COLO829 (cell line): ENCODE measurements at places on chromosomes 4 and X.
A peak's percentile ranks its signal among the peaks of the same experiment; 100 is the strongest.

GRCh38 chrX:74259885-74260491 lies 44.0 kb upstream of the ZCCHC13 start:
- DNase-seq = no peak

DNA sequence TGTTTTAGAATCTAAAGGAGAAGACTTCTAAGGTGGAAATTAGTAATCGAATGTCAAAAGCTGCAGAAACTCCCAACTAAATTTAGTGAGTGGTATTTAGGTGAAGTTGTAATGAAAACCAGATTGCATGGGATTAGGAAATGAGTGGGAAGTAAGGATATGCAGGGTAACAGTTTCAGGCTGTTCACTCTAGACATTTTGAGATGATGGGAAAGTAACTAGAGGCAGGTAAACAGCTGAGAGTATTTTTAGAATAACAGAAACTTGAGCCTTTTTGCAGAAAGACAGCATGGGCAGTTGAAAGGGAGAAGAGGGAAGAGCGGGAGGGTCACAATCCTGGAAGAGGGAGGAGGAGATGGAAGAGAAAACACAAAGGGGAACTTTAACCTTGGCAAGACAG lies 12.7 kb downstream of the SPRY1 start:
- DNase-seq = no peak

DNA sequence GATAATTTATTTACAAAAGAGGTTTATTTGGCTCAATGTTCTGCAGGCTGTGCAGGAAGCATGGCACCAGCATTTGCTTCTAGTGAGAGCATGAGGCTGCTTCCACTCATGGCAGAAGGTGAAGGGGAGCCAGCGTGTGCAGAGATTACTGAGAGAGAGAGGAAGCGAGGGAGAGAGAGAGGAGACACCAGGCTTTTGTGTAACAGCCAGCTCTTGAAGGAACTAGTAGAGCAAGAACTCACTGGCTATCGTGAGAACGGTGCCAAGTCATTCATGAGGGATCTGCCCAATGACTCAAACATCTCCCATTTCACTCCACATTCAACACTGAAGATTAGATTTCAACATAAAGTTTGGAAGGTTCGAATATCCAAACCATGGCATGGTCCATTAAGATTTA lies 12.7 kb downstream of the GUCY1A1 start:
- no peak for DNase-seq

- DNase-seq = no peak
Observed at GRCh38 chr4:52915730-52916300, 53.7 kb downstream of the RASL11B start.

DNA sequence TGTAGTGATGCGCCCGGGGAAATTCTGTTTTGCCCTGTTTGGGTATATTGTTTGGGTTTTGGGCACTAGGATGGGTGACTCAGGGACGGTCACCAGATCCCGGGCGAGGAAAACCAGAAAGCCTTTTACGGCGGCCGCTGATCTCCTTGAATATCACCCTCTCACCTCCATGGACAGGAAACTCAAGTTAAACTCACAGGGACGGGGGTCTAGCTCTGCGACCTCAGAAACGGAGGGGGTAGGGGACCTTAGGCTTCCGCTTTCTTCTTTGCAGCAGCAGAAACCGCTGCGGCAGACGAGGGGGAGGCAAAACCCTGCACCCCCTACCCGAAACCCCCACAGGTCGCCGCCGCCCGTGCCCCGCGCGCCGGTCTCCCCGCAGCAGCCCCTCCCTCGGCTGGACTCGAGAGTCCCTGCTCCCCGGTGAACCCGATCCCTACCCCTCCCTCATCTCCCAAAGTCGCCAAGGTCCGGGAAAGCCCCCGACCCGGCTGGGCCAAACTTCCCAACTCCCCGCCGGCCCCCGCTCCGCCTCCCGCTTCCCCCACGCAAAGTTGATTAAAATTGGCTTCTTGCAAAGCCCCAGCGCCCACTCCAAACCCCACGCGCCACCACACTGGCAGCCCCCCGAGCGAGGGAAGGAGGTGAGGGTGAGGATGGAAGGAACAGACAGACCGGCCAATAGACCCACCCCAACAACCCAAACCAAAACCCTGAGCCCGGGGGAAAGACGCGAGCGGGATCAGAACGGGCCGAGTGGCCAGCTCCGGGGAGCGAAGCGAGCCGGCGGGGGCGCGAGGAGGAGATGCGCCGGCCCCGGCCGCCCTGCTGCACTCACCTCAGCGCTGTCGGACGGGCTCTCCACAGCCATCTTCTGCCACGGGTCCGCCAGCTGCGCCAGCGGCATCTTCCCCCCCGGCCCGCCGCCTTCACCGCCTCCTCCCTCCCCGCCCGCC lies 705 bp downstream of the RPS6KA3 start:
- no peak for DNase-seq

DNA sequence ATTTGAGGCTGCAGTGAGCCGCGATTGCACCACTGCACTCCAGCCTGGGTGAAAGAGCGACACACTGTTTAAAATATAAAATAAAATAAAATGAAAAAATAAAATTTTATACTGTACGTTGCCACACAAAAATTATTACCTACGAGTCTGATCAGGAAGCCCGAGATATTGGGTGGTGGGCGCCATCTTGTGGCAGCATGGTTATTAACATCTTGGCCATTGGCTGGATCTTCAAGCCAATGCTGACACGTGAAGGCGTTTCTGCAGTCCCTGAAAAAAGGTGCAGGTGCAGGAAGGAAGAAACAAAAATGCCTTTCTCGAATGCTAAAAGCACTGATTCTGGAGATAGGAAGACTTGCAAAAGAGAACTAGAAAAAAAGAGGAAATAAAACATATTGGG lies 4.9 kb upstream of the TLR8 start:
- peak; percentile 71 for DNase-seq

DNA sequence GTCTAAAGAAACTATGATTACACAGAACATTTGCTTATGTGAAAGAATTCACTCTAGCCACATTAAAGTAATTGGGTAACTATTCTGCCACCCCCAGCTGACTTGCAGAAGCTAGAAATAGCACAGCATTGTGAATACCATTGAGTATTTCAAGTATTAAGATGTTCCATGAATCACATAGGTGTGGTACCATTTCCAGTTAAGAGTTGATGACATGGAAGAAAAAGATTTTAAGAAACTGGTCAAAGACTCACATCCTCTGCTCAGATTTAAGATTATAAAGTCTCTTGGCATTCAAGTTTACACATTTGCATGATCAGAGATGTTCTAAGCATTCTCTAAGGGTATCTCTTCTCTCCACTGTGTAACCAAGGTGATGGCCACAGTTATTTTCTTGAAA lies 287.5 kb downstream of the CAMK2D start:
- DNase-seq = no peak

DNA sequence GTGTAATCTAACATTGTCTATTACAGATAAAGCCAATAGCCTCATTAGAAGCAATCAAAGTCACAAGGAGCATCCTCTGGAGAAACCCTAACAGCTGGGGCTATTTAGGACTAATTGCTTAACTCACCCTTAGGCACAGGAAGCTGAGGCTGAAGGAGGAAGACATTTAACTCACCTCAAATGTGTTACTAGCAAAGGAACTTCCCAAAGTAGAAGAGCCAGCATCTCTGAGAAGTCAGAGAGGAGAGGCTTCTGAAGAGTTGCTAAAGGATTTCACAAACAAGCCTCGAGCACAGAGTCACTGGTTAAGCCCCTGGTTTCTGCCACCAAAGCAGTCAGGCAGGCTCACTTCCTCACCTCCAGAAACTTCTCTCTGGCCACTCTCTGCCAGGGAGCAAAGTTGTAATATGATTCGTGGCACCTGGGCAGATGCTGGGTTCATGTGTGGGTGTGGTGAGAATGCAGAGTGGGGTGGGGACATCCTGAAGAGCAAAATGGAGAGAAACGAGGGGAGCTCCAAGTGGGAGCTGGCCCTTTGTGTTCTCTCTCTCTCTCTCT lies 201.3 kb downstream of the HS6ST2 start:
- no peak for DNase-seq

- DNase-seq = no peak
Observed at GRCh38 chr4:107006218-107006617, 29.9 kb downstream of the DKK2 start.

DNA sequence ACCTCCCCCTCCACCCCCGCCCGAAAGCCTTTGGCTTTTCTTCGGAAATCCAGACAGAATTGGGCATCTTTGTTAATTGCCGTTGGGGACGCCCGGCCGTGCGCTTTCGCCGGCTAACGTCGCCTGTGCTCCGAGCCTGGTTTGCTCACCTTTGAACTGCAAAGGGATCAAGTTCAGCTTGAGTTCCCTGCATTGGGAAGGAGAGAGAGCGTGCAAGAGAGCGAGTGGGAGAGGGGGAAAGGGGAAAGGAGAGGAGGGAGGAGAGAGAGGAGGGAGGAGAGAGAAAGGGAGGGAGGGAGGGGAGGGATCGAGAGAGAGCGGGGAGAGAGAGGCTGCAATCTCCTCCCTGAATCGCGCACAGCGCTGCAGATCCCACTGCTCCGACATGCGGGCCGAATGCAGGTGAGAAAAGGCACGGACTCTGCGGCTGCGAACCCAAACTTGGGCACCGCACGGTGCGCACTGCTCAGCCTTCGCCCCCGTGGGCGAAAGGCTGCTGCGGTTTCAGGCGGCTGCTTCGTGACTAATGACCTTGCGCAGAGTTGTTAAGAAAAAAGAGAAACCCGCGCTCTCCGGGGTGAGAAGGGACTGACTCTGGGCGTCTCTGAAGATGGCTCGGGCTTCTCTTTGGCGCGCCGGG lies at the start of gene PCDH7:
Gene PCDH7, plus strand, starts transcription at position 349 of the 640 bp plus-strand sequence. CDS start 1,054 bp downstream, outside the sequence.
- DNase-seq = no peak

DNA sequence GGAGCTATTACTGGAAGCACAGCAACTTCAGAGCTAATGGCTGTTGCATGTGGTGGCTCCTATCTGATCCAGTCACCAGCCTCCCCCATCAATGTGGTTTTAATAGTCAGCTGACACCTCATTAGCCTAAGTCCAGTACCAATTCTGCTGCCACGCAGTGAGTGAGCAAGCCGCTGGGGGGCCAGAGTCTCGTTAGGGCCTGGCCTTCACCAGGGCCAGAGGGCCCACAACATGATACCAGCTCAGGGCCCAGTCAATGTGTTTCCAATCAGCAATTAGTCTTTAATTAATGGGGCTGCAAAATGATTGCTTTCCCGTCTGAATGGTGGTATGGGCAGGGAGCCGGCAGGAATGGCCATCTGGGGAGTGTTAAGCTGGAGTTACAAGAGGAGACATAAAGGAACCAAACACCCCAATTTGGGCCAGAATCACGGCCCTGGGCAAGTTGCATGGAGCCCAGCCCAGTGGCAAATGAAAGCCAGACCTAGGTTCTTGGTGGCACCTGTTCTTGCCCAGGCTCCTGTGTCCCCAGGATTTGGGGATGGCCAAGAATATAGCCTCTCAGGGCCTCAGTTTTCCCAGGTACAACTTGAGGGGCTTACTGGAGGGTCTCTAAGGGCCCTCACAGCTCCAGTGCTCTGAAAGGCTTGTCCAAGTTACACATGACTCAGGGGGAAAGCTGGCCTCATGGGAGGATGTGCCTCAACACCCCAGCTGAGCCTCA lies 119.2 kb downstream of the EFNB1 start:
- DNase-seq = no peak

- DNase-seq = no peak
Observed at GRCh38 chr4:8523766-8524165, 56.4 kb upstream of the GPR78 start.

- no peak for DNase-seq
Observed at GRCh38 chr4:40340030-40340429, 4.9 kb downstream of the CHRNA9 start.

DNA sequence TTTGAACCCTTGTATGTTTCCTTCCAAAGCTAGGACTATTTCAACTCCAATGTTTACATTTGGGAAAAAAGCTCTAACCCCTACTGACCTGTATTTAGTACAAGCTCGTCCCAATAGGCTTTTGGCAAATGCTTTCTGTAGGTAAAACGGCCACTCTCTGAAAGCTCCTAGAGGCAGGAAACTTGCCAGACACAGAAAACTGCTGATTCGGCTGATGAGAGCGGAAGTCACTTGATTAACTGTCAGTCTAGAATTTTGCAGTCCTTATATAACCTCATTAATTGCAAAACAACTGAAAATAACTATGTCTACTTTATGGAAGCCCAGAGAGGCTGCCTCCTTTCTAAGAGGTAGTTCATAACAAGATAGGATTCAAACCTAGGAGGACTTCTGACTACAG lies 108.1 kb downstream of the TSPAN7 start:
- DNase-seq = no peak

DNA sequence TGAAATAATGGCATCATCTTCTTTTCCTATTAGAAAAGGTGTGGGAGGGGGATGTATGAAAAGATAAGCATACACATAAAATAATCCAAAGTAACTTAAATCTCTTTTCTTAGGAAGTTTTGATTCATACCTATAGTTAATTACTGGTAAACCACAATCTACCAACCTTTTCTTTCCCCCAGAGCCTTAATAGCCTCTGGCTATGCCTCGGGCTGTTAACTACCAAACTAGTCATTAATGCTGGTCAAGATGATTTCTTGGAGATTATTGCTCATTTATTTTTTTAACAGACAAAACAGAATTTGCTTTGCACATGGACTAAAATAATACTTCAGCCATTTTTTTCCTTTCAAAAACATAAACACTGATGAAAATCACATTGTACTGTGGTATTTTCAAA lies 16.9 kb downstream of the NAA11 start:
- no peak for DNase-seq

DNA sequence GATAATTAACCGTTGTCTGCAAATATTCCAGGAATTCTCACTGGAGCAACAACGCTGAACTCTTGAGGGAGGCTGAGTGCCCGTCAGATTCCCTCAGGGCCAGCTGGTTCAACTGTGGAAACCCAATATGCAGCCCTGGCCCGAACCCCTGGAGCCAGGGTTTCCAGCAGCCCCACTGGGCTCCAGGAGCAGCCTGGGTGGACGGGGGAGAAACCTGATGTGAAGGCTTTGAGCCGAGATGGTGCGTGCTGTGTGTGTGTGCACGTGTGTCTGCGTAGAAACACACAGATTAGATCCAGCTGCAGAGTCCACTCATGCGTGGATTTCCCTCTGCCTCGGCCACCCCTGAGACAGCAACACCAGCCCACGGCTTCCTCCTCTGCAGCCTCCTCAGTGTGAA lies 19.4 kb upstream of the SLC25A6 start:
- no peak for DNase-seq

DNA sequence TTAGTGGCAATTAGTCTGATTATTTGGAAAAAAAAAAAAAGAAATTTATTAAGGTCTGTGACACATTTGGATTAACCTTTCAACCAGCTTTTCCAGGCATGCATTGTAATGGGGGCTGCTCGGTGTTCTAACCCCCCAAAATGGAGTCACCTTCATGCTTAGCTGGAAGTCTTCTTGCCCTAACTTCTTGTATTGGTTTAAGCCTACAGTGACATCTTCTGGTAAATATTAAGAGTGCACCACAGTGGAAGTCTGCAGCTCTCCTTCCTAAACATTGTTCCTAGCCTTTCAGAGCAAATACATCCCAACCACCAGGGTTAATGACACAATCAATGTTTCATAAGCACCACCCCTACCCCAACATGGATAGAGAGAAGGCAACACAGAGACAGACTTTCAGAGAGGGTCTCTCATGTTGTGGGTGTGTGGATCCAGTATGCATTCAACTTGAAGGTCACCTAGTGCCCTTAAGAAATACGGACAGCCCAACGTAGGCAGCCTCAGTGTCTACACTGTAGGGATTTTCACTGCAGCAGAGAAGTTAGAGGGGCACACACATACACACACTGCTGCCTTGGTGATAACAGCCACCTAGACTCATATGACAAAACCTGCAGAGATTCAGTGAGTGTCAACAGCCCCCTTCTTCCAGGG lies 142.9 kb upstream of the MBNL3 start:
- DNase-seq = peak; percentile 51

GRCh38 chr4:187996502-187997177 lies 1.1 kb downstream of the ZFP42 start:
- DNase-seq = no peak
